ENCODE measurements at places on chromosomes 5 and 9.

GRCh38 chr9:127344368-127345000, 52.5 kb upstream of the SLC2A8 start:
- no peak for DNase-seq

DNA sequence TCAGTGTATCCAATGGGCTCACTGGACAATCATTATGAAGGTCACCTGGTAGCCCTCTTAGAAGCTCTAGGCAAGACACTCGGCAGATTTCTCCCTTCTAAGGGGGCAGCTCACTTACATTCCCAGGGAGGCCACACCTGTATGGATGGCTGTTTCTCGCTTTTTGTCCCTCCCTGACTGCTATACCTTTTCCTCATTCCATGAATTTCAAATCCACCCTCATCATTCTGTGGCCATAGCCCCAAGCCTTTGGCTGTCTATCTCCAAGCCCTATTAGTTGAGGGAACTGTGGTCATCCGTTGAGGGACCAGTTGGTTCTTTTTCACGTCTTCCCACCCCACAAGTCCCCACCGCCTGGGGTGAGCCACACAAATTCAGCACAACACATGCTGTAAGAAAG, 85.0 kb upstream of the RARS1 start:
- DNase-seq, result no peak

GRCh38 chr9:89955144-89955543, 350.3 kb downstream of the GADD45G start:
- no peak for DNase-seq

DNA sequence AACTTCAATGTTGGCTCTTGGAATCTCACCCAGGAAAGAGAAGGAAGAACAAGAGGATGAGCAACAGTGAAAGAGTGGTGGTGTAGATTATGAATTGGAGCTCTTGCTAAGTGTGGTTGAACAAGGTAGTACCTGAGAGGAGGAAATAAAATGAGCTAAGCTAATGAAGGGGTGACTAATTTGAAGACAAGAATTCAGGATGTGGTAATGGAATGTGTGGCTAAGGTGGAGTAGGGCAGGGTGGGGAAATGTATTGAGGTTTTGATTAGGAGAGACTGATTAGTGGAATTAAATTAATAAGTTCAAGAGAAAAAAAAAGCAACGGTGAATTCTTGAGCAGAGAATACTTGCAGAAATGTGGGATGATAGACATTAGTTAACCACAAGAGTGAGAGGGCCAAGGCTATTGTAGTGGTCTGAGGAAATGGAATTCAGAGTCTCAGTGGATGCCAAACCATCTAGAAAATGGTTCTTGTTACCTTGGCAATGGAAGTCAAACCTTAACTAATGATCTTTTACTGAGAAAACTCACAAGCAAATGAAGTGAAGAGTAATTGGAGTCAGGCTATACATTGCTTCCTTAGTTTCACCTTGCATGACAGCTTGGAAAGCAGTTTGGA, 648.3 kb upstream of the ZNF608 start:
- DNase-seq, result no peak

- DNase-seq, result no peak
Measured at GRCh38 chr5:24703934-24704333, 59.2 kb upstream of the CDH10 start.

DNA sequence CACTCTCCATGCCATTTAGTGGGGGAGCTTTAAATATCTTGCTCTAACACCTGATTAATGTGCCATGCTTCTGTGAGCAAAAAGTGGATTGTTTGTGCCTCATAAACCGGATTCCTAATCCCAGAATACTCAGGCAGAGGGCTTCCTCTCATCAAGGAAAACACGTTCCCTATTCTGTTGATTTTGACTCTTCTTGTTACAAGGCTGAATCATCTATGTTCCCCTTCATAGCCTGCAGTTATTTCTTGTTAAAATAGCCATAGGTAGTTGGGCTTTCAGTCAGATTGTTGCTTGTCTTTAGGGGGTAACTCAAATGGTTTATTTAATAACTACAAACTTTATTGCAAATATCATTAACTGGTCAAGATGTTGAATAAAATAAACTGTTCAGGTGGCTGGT, 26.6 kb downstream of the ROPN1L start:
- no peak for DNase-seq

- DNase-seq, result peak; percentile 87
Measured at GRCh38 chr5:97231025-97231636, 48.1 kb upstream of the RIOK2 start.

GRCh38 chr5:32443145-32443540, 1.4 kb downstream of the ZFR start:
- peak; percentile 44 for DNase-seq

DNA sequence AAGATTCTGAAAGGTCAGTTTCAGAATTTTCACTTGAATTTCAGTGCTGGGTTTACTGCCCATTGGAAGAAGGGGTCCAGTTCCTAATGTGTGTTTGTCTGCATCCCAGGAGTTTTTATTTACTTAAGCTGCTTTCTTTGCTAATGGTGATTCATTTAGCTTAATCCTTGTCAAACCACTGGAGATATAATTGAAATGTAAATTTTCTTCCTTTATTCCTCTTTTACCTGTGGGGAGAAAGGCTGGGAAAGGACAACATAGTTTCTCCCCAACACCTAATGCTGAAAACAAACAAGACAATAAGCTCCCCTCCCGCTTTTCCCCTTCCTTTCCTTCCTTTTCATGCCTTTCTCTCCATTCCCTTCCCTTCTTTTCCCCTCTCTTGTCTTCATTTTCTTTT, 185.8 kb downstream of the KCTD16 start:
- no peak for DNase-seq

DNA sequence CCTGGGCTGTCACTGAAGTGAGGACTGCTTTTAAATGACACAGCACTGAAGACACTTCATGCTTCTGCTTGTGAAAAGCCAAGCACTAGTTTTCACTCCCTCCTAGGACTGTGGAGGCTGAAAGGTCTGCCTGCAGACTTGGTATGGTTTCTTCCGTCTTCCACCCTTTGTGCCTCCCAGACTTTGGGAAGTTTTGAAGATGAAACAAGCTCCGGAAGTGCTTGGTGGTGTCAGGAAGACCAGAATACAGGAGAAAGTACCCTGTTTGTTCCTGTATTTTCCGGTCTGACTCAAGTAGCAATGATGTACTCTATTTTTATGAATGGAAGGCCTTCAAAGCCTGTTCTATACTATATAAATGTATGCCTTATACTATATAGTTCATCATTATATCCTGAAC, 222.7 kb downstream of the PDZD2 start:
- DNase-seq, result no peak

- no peak for DNase-seq
Measured at GRCh38 chr5:8229551-8229950, 360.6 kb downstream of the MTRR start.

GRCh38 chr9:92735636-92736562, 28.7 kb downstream of the BICD2 start:
- no peak for DNase-seq

DNA sequence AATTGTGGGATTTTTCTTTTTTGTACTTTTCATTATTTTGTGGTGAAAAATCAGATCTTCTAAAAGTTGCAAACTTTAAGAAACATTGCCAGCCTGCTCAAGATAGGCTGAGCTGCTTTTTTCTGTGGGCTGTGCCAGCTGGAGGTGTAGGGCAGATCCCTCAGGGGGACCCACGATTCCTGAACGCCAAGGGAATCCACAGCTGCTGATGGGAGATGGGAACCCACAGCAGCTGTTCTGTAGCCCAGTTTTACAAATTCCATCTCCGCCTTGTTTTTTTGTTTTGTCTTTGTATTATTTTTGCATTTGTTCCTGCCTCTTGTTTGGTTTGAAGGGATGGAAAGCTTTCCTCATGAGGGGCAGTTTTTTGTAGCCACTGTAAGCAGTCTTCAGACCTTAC, 91.0 kb downstream of the WWC1 start:
- DNase-seq, result no peak

GRCh38 chr5:180602481-180603075, 11.3 kb upstream of the SCGB3A1 start:
- no peak for DNase-seq

- DNase-seq, result no peak
Measured at GRCh38 chr5:97192580-97193354, 9.7 kb upstream of the RIOK2 start.

- DNase-seq, result no peak
Measured at GRCh38 chr5:150628936-150629485, 11.4 kb upstream of the SYNPO start.

- peak; percentile 77 for DNase-seq
Measured at GRCh38 chr5:179284751-179285631, 60.3 kb downstream of the ADAMTS2 start.

DNA sequence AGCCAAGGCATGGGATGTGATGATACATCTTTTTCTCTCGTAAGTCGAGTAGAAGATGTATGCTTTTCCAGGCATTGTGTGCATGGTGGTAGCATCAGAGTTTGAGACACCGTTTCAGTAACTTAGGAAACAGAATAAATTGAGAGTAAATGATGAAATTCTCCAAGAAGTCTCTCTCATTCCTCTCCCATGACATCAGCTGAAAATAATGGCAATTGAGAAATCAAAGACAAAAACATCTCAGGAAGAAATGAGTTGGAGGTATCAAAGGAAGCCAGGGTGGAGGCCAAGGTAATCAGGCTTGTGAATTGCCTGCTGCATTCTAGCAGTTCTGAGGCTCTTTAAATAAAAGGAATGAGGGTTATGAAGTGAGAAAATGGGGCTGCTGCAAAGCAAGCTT, 53.9 kb downstream of the SGCD start:
- no peak for DNase-seq

- no peak for DNase-seq
Measured at GRCh38 chr9:115551396-115551795, 433.4 kb upstream of the TNC start.

DNA sequence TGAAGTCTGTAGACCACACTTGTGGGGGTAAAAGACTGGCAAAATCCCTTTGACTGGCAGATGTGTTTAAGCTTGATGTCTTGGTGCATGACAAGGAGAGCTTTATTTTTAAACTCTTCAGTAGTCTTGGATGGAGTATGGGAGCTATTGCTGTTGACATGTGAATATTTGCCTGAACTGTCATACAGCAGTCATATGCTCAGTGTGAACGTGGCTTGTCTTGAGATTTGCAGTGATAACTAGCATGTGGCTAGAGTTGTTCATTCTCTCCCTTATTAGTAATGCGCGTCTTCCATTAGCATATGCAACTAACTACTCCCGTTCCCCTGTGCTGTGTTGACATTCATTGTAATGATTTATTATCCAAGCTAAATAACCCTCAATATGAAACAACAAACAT, 523.6 kb upstream of the WWC1 start:
- DNase-seq, result no peak

- DNase-seq, result no peak
Measured at GRCh38 chr5:26719803-26720202, 318.6 kb downstream of the CDH9 start.

DNA sequence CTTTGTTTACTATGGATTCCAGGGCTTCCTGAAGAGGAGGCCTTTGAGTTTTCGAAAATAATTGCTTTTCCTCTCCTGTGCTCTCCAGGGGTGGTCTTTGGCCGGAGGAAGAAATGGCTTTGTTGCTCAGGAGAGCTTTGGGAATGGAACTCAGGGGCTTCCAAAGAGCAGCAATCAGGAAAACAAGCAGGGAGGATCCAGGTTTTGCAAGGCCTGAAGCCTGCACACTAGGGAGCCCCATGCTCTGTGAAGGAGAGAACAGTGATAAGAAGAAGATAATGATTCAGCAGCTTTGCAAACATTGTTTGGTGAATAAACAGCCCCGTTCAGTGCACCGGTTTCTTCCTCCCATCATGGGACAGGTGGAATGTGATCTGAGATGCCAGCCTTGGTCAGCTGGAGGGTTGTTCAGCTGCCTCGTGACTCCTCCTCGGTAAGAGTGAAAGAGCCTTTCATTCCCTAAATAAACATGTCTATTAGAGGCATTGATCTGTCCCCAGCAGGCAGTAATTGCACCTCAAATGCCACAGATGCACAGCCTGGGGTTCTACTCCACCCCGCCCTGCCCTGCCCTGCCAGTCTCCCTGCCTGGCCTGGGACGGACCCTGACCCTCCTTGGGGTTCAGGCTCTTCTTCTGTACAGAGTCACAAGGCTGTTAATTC, 11.5 kb upstream of the ALDH1B1 start:
- DNase-seq, result no peak

DNA sequence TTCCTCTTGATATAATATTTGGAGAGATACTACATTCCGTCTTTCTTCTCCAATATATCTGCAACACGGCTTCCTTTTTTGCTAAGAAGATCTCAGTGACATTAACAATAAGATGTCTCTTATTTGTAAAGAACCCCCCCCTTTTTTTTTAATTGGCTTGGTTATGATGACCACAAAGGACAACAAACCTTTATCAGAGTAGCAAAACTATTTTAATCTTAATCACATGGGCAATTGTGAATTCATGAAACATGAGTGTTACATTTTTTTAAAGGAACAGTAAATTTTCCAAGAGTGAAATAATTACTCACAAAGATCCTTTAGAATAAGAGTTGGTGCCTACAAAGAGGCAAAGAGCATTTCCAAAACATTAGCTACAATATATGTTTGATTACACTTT, 554.1 kb downstream of the MAT2B start:
- DNase-seq, result no peak

- DNase-seq, result no peak
Measured at GRCh38 chr5:93017849-93018248, 563.2 kb downstream of the NR2F1-AS1 start.

DNA sequence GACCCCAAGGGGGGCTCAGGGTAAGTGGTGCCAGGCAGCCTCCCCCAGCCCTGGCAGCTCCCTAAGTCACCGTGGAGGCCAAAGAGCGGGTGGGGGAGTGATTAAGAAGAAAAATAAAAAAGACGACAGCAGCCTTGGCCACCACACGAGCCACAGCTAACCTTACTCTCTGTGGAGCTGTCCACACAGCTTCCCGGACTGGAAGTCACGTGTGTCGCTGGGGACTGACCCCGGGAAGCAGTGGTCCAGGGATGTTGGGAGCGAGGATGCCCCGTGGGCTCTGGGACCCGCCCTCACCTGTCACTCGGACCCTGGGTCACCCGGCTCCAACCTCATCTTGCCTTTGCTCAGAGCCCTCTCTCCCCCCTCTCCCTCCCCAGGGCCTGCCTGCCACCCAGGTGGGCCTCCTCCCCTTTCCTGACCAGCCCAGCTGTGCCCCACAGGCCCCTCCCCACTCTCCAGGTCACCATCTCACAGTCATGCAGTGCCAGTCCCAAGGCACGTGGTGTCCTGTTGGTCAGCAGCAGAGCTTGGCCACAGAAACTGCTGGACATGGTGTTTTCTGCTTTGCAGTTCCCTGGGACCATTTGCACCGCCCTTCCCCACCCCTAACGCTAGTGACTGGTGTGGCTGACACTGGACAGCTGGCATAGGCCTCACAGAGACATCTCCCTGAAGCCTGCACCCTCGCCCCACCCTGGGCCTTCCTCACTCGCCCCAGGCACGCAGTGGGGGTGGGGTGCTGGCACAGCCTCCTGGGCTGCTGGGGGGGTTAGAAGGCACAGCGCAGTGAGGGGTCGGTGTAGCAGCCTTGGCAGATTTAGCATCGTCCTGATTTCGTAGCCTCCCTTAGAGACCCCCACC, 9.8 kb upstream of the EXOC3 start:
- DNase-seq, result no peak

- no peak for DNase-seq
Measured at GRCh38 chr9:18461496-18461895, 12.5 kb upstream of the ADAMTSL1 start.

- no peak for DNase-seq
Measured at GRCh38 chr9:33101104-33101951, 24.9 kb upstream of the SMU1 start.
